ENCODE measurements at places on chromosomes 5 and 9. TPM values are rescaled to one million over a fixed set of nuclear protein-coding genes. Genes with fewer than 3 reads are reported as not detected.
A peak's percentile ranks its signal among the peaks of the same experiment; 100 is the strongest.

The PHF24 gene
- total RNA-seq, result 0.26 TPM

The TMEFF1 gene
- 0.13 TPM for total RNA-seq

DNA sequence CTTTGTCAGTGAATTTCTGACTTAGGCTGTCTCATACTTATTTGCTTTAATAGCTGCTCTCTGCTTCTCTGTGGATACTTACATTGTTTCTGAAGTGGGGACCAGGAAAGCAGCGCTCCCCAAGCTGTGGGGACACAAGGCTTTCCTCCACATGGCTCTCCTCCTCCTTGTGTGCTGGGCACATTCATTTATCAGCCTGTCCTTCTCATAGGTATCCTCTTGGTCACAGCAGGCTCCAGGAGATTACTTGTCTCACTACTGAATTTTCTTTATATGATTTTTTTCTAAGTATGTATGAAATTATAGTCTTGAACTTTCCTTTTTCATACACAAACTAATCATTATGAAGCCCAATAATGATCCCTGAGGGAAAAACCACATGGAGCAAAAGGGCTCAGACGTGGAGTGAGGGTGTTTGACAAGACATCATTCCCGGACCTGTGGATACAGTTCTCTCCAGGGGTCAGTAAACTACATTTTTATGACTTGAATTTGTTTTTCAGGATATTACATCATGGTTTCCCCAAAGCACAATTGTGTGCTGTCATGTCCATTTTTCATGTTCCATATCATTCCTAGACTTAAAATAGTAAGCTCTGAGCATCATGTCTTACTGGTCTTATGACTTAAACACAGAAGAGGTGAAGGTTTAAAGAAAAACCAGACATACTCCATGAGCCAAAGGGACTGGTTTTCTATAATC lies 234.5 kb downstream of the PCSK1 start:
- DNase-seq, result no peak

- DNase-seq, result no peak
Measured at GRCh38 chr5:154865466-154866184, 7.2 kb downstream of the CNOT8 start.

- peak; percentile 21 for DNase-seq
Measured at GRCh38 chr9:36987891-36988290, 46.2 kb downstream of the PAX5 start.

DNA sequence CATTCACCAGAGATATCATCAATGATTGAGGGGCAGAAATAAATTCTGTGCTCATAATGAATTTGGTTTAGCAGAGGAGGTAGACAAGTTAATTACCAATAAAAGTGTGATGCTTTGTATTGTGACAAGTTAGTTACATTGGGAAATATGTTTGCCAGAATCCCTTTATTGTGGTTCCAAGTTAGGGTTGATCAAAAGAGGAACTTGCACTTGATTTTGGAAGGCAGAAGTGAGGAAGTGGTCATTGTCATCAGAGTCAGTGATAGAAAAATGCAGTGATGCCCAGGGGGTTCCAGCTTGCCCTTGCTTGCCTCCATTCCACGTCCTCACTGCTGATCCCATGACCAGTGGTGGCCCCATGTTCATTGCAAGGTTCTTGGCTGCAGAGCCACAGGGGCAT lies 69.7 kb downstream of the SVEP1 start:
- DNase-seq, result no peak

- peak; percentile 65 for DNase-seq
Measured at GRCh38 chr5:167643631-167644280, 647.7 kb upstream of the WWC1 start.
